ENCODE measurements at places on chromosomes 16 and 17.

DNA sequence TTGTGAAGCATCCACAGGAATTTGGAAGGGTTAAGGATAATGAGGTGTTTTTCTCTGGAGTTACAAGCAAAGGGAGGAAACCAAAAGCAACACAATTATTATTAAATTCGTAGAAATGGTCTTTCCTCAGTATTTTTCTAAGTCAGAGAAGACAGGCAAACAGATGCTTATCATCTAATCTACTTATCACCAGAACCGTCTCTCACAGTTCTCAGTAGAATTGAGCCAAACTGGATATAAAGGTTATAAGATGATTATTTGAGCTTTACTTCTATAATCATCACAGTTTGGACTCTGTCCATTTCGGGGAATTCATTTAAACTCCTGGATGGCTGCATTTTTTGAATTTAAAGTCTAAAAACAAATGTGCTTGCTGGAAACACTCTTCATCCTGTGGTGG lies 245.0 kb downstream of the KCNJ2 start:
- DNase-seq, result no peak

GRCh38 chr16:22126037-22126558 lies 33.8 kb downstream of the VWA3A start:
- no peak for DNase-seq

DNA sequence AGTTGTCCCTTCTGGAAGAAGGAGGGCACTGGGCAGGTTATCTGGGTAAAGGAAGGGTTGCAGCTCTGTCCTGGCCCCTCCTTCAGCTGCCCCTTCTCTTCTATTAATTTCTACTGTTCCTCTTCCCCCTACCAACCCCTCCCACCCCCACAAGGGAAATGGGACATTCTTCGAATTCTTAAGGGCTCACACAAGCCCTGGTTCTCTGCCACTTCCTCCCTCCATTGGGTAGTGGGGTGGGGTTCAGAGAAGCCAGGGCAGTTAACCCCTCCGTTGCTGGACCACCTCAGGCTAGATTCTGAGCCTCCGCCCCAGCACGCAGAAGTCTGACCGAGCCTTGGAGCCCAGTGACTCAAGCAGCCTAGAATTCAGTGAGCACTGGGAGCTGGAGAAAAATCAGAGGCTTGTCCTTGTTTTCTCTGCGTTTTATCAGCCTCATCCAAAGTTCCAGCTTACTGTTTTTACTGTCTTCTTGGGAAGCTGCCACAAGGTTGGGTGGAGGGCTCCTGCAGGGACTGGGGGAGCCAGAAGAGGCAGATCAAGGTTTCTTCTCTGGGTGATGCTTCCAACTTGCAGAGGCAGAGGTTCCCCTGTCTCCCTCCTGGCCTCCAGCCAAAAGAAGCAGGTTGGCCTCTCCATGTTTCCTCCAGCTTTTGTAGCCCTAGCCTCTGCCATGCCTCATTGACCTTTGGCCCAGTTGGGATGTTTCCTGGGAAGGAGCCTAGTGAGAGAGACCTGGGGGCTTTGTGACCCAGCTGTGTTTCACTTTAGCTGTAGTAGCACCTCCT lies 10.2 kb downstream of the LASP1 start:
- peak; percentile 96 for DNase-seq

DNA sequence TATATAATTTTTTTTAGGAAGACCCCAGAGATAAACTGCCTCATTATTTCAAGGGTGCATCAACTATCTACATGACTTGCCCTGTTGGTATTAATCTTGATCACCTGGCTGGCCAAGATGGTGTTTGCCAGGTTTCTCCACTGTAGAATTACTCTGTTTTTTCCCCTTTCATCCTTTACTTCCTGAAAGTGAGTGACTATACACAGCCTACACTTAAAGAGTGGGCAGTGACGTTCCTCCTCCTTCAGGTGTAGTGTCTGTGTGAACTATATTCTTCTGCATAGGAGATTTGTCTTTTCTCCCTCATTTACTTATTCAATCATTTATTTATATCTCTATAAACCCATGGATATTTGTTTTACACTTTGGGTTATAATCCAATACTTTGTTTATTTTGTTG lies 246.7 kb downstream of the IRF8 start:
- DNase-seq, result no peak

- DNase-seq, result no peak
Measured at GRCh38 chr16:47506800-47507199, 45.7 kb downstream of the PHKB start.

- peak; percentile 62 for DNase-seq
Measured at GRCh38 chr16:86195863-86196630, 297.1 kb downstream of the IRF8 start.

DNA sequence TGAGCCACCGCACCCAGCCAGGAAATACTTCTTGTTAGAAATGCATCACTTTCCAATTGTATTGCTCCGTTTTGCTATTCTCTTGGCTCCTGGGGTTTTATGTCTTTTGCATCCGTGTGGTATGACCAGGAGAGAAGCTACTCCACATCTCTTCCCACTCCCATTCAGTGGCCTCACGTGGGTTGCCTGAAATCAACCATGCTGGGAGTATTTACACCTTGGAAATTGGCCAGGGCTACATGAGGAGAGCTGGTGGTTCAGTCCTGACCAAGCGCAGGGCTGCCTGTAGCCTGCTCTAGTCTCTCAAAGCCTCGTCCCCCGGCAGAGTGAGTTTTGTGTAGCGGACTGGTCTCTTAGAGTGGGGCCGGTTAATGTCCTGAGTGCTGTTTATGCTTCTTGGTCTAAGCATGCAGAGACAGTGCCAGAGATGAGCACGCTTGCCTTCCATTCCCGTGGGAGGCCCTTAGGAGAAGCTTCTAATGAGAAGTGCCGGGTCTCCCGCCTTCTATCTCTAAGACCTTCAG lies 3.8 kb downstream of the WFDC1 start:
- no peak for DNase-seq

GRCh38 chr16:86335266-86336172 lies 174.8 kb upstream of the FOXF1 start:
- peak; percentile 32 for DNase-seq

- DNase-seq, result no peak
Measured at GRCh38 chr17:48600244-48601098, 4.3 kb downstream of the HOXB6 start.

- no peak for DNase-seq
Measured at GRCh38 chr16:86171329-86171728, 272.4 kb downstream of the IRF8 start.

GRCh38 chr16:5951486-5951885 lies 853.9 kb upstream of the EEF2KMT start:
- no peak for DNase-seq

DNA sequence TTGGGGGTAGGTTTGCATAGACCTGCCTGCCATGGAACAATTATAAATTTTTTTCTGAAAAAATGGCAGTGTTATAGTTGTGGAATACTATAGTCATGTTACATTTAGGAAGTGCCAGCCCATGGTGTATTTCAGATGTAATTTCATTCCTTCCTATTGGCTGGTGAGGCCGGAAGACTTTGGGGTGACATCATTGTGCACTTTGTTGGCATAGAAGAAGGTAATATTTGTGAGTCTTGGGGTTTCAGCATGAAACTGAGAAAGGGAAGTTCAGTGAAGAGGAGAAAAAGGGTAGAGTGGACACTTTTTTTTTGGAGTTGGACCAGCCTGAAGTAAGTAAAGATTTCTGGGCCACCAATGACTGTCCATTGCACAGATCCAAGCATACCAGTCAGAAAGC lies 16.0 kb upstream of the HEATR6 start:
- no peak for DNase-seq

GRCh38 chr17:40316571-40317344 lies 7.8 kb downstream of the RARA start:
- DNase-seq, result peak; percentile 79

- DNase-seq, result no peak
Measured at GRCh38 chr17:28503420-28503819, 2.7 kb upstream of the FOXN1 start.

DNA sequence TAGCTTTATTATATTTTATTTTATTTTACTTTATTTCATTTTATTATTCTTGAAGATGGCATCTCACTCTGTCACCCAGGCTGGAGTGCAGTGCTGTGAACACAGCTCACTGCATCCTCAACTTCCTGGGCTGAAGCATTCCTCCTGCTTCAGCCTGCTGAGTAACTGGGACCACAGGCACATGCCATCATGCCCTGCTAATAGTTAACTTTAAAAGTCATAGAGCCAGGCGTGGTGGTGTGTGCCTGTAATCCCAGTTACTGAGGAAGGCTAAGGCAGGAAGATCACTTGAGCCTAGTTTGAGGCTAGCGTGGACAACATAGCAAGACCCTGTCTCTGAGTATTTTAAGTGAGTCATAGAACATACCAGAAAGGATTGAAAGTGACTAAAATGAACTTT lies 38.7 kb downstream of the ESRP2 start:
- DNase-seq, result no peak

- DNase-seq, result no peak
Measured at GRCh38 chr17:45081047-45081703, 20.1 kb downstream of the NMT1 start.

DNA sequence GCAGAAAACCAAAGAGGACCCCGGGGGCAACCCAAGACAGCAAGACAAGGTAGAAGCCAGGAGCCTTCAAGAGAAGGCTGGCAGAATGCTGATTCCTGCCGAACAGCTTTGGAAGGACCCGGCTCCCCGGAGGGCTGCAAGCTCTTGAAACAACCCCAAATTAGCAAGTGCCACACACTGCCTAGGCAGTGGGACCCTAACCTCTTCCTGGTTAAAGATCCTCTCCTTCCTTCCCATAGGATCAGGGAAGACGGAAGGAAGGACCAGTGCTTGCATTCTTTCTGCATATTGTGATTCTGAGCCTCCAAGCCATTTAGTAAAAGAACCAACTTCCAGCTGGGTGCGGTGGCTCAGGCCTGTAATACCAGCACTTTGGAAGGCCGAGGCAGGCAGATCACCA lies 122.0 kb upstream of the AXIN2 start:
- DNase-seq, result peak; percentile 39

- DNase-seq, result no peak
Measured at GRCh38 chr16:65069065-65069464, 52.8 kb downstream of the CDH11 start.

Data from H9 (cell line).